Stimulated activated CD8-positive, alpha-beta memory T cell treated with anti-CD3 and anti-CD28 coated beads, Interleukin-4, amount 100 ng/mL, for 48 hours (primary cell): ENCODE measurements at places on chromosomes 5 and 9.

DNA sequence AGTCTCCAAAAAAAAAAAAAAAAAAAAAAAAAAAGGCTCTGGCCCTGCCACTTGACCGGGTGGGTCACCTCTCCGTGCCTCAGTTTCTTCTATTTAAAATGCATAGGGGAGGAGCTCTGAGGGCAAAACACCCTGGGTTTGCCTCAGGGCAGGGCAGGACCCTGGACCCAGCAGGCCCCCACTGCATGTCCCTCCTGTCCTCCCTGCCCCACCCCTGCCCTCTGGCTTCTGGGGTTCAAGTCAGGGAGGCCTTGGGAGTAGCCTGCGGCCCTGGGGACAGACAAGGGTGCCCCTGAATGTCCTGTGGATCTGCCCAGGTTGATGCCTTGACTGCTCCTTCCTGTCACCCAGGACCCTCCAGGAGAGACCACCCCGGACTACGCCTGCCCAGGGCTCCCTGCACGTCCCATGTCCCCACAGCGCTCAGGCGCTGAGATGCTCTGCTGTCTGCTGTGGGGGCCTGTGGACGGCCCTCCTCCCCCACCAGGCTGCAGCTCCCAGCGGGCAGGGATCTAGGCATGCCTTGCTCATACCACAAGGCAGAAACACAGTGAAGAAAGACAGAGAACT is 35.4 kb downstream of the ADAMTS2 start:
- DNase-seq: no peak

GRCh38 chr9:12425878-12426864 is 267.0 kb upstream of the TYRP1 start:
- no peak for DNase-seq

DNA sequence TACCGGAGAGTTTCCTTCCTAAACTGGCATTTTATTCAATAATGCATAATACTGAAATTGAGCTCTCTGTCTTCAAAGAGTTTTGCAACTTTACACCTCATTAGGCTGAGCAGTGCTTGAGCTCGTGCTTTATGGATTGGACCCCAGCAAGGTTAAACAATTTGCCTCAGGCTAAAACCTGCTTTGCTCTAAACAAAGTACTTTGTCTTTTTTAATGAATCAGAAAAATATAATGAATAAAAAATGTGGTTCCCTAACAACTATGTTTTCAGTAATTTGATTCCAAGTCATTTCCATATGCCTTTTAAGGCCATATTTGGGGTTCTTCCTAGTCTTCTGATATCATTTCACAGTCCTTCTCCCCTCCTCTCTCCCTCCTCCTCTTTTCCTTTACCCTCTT is 20.0 kb downstream of the ZNF366 start:
- DNase-seq: no peak

- DNase-seq: no peak
Observed at GRCh38 chr9:74803376-74804017, 84.2 kb downstream of the TRPM6 start.

GRCh38 chr5:149485655-149486615 is 65.3 kb downstream of the CSNK1A1 start:
- no peak for DNase-seq

DNA sequence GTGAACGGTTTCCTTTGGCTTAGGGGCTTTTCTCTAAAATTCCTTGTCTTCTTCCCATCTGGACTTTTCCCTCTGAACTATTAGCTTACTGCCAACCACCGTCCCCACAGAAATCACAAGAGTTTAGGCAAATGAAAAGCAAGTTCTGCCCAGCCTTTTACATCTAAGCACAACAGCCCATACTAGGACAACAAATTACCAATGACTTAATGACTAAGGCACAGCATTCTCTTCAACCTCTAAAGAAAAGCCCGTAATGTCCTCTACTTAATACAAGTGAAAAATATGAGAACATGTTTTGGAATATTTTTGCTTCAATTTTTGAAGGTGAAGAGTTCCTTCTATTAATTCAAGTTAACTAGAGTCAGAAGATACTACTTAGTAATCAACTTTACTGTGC is 1.2 kb downstream of the ZBTB5 start:
- no peak for DNase-seq

DNA sequence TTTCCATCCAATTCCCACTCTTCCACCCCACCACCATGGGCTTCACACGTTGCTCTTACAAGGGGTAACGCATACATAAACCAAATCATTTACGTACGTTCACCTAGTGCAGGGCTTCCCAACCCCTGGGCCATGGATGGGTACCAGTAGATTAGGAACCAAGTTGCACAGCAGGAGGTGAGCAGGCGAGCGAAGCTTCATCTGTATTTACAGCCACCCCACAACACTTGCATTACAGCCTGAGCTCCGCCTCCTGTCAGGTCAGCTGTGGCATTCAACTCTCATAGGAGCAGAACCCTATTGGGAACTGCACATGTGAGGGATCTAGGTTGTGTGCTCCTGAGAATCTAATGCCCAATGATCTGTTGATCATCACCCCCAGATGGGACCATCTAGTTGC is 82.3 kb downstream of the CEMIP2 start:
- DNase-seq: no peak

DNA sequence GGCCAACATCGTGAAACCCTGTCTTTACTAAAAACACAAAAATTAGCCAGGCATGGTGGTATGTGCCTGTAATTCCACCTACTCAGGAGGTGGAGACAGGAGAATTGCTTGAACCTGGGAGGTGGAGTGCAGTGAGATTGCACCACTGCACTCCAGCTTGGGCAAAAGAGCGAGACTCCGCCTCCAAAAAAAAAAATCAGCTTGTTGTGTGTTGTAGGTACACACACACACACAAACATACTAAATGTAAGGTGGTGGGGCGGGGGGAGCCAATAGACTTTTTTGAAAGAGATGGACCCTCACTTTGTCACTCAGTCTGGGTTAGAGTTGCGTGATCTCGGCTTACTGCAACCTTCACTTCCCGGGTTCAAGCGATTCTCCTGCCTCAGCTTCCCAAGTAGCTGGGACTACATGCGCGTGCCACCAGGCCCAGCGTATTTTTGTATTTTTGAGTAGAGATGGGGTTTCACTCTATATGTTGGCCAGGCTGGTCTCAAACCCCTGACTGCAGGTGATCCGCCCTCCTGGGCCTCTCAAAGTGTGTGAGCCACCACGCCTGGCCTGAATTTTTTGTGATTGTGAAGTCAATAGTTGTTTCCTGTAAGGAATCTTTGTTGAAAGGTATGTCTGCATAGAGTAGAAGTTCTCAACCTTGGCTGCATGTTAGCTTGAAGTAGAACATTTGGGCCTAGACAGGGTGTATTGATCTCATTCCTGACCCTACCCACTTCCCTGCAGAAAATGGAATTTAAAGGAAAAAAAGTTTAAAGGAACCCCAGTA is 13.7 kb downstream of the NPM1 start:
- no peak for DNase-seq
